ENCODE measurements at places on chromosomes 2 and 18.
A peak's percentile ranks its signal among the peaks of the same experiment; 100 is the strongest.

- no peak for DNase-seq
Observed at GRCh38 chr2:65030476-65031332, 25.5 kb upstream of the CEP68 start.

DNA sequence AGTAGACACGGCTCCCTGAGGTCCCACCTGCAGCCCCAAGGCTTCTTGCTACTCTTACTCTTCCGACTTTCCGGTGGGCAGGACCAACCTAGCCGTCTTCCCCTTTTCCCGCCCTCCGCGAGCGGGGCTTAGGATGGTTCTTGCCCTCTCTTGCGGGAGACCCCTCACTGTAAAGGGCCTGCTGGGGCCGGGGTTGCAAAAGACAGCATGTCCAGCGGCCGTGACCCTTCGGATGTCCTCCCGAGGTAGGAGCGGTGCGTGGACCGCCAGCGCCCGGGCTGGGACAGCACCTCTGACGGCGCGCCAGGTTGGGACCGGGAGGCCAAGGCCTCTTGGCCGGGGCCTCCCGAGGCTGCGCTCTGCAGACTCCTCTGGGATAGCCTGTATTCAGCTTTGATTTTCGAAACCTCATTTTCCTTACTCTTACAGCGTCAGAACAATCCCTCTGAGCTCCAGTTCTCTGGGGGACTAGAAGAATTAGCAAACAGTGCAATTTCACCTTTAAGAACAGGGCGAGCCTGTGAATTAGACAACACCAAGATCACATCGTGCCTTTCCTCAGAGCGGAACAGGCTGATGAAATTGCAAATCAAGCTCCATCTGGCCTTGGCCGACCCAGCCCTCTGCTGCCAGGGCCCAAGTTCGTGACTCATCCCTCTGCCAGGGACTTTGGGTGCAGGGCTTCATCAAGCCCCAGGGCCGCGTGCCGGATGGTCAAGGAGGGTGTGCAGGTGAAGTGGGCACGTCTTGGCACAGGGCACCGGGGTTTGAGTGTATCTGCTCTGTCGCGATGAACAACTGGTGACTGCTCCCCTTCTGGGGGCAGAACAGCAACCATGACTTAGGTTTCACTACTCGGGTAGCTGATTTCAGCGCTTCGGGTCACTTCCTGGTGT is 777 bp downstream of the MOCOS start:
- DNase-seq = peak; percentile 41

- no peak for DNase-seq
Observed at GRCh38 chr2:224400886-224401632, 848 bp downstream of the FAM124B start.

GRCh38 chr2:85887566-85888019 is 1.2 kb downstream of the ST3GAL5 start:
- no peak for DNase-seq

DNA sequence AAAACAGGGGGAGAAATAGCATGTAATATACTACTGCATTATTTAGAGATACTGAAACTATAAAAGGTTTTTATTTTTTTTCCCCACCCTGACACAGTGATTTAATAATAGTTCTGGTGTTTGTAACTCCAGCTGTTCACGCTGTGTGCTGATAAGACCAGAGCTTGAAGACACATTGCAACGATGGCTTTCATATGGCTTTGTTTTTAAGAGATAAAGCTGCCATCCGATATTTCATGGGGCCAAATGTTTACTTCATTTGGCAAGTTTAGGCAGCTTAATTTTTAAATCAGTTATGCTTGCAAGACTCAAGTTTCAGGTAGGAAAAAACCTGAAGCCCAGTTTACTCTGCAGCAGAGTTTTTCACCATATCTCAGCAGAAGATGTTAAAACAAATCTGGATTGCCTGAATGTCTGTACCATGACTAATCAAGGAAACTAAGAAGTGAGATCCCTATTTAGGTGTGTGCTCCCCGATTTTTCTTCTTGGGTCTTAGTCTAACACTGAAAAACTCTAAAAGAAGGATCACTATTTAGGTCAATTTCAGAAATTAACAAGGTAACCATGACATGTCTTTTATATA is 508.6 kb downstream of the PARD3B start:
- no peak for DNase-seq

DNA sequence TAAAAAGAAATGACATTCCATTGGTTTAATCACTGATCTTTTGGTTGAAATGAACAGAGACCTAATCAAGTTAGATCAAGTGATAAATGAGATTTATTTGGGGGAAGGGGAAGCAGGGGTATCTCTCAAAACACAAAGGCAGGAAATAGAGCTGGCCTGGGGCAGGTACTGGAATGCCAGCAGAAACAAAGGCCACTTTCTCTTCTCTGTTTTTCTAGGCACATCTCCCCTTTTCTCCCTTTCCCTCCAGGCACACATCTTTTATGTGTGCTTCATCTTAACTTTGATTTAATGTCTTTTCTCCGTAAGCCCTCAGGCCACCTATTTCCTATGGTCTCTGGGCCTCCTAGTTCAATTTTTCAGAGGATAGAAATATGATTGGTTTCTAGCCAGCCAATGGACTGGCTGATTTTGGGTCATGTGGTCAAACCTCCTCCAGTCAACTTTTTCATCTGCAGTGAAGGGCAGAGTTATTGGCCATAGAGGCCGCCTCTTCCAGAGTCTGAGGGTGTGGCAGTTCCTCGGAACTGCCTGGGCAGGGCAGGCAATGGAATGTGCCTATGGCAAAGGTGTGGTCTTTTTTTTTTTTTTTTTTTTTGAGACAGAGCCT is 58.9 kb upstream of the FAM136A start:
- DNase-seq = peak; percentile 39

GRCh38 chr2:72036173-72036545 is 111.5 kb downstream of the CYP26B1 start:
- DNase-seq = no peak

DNA sequence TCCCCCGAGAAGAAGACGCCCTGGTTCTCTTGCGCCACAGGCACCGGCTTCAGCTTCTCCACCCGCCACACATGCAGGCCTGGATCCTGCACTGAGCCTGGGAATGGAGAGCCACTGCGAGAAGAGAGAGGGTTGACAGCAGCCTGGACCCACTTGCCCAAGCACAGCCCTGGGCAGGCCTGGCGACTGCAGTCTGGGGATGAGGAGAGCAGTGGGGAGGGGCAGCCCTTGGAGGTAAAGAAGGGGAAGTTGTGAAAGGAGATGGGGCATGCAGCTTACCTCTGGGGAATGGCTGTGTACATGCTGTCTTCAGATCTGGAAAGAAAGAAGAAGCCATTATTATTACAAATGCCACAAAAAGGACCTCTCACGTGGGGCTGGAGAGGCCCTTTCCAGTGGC is 8.3 kb downstream of the CAPG start:
- DNase-seq = peak; percentile 3

- no peak for DNase-seq
Observed at GRCh38 chr2:239895669-239896068, 129.5 kb downstream of the NDUFA10 start.

DNA sequence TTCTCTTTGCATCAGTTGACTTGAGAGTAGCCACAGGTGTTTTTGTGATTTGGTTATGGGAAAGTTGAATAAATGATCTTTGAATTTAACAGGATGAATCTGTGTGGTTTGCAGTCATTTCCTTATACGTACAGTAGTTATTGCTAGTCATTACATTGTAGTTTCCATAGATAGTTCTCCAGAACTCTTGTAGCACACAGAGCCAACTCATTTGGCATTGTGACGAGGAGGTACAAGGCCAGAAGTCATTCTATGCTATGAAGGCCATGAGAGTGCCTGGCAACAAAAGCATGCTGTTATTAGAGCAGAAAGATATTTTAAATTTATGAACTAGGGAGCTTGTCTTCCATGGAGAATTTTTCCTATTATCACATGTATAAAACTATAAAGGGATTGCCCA is 973.0 kb upstream of the CHAC2 start:
- DNase-seq = no peak

DNA sequence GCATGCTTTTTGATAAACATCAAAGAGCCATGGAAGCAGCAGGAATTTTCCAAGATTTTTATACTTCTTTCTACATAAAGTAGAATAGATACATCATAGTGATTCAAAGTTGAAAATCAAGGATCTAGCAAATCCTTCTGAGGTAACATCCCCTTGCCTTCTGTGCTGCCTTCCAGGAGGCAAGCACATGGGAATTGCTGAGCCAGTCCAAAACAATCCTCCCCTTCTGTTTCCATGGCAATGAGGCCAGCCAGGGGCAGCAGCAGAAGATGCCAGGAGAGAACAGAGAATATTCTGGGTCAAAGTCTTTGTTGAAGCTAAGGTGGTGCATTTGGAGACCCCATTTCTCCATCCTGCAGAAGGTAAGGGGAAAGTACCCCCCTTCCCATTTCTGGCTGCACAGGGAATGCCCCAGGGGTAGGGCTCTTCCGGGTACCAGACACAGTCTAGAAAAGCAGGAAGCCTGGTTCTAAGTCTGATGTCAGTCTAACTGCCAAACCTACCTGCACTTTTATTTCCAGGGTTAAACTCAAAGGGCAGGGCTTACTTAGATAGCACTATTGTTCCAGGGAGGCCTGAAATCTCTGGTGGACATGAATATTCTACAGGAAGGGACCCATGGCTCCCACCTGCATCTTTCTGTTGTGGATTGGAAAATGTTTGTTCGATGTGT is 22.1 kb downstream of the CENPA start:
- DNase-seq = peak; percentile 23

DNA sequence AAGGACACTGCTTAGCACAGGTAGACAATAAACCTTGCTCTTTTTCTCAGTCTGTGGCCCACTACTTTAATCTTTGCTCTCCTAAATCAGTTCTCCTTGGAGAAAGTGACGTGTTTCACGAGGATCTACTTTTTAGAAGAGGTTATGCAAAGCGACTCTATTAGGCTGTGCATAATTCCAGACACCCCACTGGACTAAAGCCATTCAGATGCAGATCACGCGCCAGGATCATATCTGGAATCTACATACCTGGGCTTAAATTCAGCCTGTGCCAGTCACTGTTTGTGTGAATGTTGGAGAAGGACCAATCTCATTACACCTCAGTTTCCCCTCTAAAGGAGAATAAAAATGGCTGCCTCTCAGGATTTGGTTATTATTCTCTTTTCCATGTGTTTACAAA is 413.0 kb upstream of the MYT1L start:
- DNase-seq = no peak

- no peak for DNase-seq
Observed at GRCh38 chr2:101753720-101754490, 56.4 kb downstream of the MAP4K4 start.

- DNase-seq = no peak
Observed at GRCh38 chr18:26869640-26870039, 4.1 kb upstream of the AQP4 start.

GRCh38 chr2:105864262-105864661 is 119.5 kb downstream of the NCK2 start:
- DNase-seq = no peak

- DNase-seq = no peak
Observed at GRCh38 chr2:15948704-15948957, 8.3 kb downstream of the MYCN start.

DNA sequence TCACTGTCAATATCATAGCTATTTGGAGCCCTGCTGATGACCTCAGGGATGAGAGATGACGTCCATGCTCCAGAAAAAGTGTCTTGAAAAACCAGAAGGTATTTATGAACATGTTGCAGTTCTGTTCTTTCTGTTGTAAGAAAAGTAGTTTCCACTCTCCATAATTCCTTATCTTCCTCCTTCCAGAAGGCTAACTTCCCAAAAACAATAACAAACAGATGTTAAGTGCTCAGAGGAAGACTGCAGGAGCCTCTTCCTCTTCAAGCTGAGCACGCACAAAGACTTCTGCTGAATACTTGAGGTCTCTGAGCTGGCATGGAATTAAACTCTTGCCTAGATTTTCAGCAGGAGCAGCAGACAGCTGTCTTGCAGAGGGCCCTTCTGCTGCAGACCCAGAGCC is 434.5 kb upstream of the KLHL29 start:
- no peak for DNase-seq

DNA sequence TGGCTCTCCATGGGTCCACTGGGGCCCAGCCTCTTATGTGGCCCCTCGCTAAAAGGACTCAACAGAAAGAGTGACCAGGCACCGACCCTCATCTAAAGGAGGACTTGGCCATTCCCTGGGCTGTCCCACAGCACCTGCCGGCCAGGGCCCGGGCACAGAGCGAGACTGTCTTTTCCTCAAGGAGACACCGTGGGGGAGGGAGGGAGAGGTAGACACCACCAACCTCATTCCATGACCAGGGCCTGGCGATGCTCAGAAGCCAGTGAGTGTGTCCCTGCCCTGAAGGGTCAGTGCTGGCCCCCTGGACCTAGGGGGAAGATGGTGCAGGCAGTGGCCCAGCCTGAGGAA is 39.8 kb upstream of the ALPP start:
- no peak for DNase-seq

DNA sequence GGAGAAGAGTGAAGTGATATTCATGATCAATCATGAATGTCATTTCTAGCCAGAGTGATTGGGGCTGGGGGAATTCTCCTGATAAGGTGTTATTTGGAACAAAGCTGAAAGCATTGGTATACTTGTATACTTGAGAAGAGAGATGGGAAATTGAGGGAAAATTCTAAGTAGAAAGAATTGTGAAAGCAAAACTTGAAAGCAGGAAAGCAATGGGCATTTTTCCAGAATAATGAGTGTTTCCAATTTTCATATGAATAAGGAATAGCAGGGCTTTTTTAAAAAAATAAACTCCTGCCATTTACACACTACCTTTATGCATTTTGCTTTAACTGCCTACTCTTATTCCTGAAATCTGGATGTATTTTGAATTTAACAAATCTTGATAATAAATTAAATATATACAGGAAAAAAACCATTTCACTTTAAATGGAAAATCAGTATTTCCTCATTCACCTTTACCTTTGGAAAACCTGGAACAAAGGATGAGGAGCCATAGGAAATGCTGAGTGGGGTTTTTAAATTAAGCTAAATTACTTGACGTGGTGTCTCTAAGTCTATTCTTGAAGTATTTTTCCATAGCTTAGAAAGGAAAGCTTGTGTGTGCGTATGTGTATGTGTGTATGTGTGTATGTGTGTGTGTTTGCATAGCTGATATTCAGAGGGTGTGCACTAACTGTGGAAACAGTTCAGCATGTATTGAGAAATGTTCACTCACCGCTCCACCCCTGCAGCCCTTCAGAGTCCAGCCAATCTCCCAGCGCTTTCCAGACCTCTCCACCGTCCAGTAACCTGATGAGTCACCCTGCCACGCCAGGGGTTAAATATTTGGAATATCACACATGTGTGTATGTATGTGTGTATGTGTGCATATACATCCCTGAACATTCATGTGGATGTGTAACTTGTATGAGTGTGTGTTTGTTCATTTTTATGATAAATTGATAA is 427.3 kb downstream of the THSD7B start:
- no peak for DNase-seq

- no peak for DNase-seq
Observed at GRCh38 chr2:142502402-142502801, 371.6 kb upstream of the LRP1B start.

DNA sequence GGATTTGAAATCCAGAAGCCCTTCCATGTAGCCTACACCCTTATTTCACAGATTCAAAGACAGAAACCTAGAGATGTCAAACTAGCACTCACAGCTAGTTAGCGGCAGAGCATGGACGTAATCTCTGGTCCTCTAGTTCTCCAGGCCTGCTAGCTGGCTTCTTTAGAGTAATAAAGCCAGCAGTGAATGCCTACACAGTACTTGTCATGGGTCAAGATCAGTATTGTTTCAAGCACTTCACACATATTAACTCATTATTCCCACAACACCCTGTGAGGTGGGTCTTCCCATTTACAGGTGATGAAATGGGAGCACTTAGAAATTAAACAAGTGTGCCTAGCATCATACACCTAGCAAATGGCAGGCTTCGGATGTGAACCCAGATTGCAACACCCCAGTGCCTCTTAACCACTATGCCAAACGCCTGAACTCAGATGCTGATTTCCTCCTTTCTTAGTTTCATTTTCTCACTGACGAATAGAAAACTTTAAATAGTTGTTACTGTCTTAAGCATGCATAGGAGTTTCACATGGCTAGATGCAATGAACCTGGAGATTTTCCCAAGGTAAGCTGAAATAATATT is 14.5 kb upstream of the ZBTB14 start:
- no peak for DNase-seq
